HCT116 (cell line): ENCODE measurements at places on chromosomes 13 and 19. TPM values are rescaled to one million over a fixed set of nuclear protein-coding genes. Genes with fewer than 3 reads are reported as not detected.

- no peak for DNase-seq
Measured at GRCh38 chr19:19602136-19602712, 16.3 kb downstream of the PBX4 start.

- no peak for DNase-seq
Measured at GRCh38 chr13:103431856-103432255, 365.6 kb upstream of the SLC10A2 start.

DNA sequence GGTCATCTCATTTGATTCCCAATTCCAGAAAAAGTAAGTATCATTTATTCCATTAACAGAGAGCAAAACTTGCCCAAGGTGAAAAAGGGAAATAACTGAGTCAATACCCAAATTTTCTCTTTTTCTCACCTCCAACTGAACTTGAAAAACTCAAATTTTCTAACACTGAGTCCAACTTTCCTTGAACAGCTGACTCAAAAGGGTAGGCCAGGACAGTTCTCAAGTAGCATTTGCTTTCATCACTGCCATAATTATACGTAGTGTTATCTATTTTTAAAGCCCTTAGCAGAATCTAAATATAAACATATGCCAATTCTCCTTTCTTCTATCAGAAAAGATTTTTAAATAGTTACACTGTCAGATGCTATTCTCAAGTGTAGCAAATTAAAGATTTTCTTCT lies 3.5 kb downstream of the N4BP2L2 start:
- DNase-seq = no peak

DNA sequence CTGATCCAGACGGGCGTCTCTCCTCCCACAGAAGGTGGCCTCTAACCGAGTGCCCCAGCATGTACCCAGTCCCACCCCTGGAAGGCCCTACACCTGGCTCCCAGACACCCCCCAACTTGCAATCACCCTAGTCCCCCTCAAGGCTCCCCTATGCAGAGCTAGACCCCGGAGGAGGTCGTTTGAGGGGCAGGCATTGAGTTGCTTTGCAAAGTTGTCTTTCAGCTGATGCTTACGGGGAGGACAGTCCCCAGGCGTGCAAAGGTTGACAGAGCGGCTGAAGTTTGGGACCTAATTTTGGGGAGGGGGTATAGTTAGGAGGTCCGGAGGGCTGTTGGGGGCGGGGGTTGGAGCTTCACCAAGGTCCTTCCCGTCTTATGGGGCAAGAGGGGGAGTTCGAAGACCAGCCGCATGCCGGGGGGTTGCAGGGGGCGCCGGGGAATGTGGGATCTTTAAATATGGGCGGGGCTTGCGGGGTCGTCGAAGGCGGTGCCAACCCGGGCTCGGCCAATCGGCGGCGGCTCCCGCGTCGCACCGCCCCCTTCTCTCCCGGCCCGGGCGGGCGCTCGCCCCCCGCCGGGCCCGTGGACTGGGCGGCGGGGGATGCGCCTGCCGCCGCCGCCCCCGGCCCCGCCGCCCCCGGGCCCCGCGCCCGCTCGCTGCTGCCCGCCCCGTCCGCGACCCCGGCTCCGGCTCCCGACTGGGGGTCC lies at the start of gene KCNN1:
Gene KCNN1, plus strand, starts transcription at position 558 of the 707 bp plus-strand sequence. CDS start 6,782 bp downstream, outside the sequence.
- DNase-seq = no peak

GRCh38 chr13:69660155-69660554 lies 447.5 kb upstream of the ATXN8OS start:
- no peak for DNase-seq

DNA sequence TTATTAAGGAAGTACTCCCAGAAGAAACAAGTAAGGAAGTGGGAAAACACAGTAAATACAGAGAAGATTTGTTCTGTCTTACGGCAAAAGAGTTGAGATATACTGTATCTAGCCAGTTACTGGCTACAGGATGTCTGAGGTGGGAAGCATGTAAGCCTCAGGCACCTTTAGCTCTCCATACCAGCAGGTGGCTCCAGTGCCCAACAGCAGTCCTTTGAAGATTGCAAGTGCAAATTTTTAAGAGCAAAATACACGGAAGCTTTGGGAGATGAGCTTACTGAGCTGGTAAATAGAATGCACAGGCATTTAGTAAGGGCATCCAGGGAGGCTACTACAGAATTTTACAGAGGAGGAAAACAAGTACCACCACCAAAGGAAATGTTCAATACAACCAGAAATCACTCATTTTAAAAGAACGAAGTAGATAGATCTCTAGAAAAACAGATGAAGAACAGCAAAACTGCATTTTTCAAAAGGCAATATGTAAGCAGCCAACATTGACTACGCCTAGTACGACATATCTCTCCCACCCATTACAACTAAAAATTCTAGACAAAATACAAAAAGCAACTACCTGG lies 57.9 kb upstream of the VSTM2B start:
- peak; percentile 41 for DNase-seq

GRCh38 chr19:49930483-49931011 lies 1.2 kb upstream of the NUP62 start:
- peak; percentile 38 for DNase-seq

DNA sequence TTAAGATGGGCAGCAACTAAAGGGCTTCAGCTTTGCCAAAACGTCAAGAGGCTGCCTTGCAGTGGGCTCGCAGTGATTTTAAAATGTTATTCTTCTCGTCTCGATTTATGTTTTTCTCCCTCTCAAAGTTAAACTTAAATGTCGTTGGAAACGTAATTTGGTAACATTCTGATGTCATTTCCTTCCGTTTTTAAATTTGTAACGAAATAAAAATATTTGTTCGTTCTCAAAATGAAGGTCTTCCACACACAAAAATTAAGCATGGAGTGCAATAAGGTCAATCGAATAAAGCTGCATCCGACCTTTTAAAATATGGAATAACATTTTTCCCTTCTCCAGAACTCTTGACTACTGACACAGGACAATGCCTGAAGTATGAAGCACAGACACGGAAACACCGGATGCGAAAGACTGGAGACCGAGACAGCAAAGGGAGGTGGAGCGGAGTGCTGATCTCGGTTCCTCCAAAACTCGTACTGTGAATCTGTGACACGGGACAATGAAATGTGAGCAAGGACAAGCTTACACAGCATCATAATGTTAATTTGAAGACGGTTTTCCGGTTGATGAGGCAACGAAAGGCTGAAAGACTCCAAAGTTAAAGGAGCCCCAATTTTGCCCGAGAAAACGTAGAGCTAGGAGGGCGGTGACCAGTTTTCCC lies 850 bp downstream of the MTMR6 start:
- DNase-seq = no peak

- no peak for DNase-seq
Measured at GRCh38 chr19:48935864-48936263, 2.4 kb downstream of the DHDH start.

DNA sequence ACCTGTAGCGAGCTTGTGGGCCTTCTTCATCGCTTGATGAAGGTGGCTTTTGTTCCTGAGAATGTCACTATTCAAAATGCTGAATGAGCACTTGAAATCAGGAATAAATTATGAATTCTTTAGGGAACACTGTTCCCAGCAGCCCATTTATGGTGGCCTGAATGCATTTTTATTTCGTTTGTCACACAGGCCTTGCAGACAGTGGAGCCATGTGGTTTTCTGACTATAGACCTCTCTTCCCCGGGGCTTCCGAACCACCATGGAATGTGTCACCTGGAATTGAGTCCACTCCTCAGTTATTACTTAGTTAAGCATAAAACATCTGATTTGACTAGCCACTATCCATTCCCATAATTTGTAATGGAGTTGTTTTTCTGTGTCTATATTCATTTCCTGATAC lies 396.9 kb downstream of the IRS2 start:
- no peak for DNase-seq

DNA sequence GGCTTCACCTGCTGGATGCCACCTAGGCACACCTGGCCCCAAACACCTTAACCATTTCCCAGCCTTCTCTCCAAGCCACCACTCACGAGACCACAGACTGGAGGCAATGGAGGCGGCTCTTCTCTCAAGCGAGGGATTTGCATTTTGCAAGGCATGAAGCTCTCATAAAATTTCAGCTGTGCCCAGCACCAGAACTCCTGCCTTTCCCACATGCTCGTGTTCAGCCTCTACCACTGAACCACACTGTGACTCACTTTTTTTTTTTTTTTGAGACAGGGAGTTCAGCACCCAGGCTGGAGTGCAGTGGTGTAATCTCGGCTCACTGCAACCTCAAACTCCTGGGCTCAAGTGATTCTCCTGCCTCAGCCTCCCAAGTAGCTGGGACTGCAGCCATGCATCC lies 10.6 kb downstream of the NANOS3 start:
- no peak for DNase-seq

GRCh38 chr19:15378534-15379082 lies 979 bp downstream of the AKAP8 start:
- no peak for DNase-seq

DNA sequence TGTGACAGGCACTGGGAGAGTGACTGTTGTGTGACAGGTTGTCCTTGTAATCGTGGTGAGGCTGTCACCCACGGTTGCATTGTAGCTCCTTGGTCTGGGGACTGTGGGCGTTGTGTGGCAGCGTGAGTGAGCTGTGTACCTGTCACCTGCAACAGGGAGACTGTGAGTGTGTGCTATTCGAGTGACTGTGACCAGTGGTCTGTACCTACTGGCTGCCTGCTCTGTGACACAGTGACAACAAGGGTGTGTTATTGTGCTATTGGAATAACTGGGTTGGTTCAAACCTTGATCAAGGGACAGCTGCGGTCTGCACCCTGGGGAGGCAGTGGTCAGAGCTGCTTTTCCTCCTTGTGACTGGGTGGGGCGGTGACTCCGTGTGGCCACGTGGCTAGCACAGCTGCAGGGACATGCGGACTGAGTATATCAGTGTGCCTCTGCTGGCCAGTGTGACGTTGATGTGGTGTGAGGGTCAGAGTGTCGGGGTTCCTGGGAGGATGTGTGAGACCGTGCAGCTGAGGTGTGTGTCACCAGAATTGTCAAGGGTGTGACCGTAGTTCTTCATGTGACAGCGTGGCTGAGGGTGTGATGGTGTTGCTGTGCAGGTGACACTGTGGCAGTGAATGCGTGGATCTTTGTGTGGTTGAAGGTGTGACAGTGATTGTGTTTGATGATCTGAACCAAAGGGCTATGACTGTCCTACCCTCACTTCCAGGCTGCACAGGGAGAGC lies 10.1 kb upstream of the NFIX start:
- peak; percentile 70 for DNase-seq

GRCh38 chr13:53382008-53382407 lies 353.4 kb downstream of the OLFM4 start:
- DNase-seq = no peak

DNA sequence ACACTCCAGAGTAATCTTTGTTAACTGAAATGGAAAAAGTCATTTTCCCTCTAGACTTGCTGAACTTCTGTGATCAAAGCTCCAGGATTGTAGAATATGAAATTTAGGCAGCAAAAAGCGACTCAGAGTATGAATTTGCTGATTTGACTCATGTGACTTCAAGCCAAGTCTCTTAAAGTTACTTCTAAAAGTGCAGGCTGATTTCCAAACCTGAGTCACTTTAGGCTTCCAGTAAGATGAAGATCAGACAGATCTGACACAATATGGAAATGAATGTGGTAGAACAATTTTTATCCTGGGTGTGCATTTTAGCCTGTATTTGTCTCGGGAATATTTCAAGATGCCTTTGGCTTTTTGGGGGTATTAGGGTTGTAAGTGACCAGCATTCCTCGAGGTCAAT lies 151.0 kb upstream of the TMTC4 start:
- no peak for DNase-seq

DNA sequence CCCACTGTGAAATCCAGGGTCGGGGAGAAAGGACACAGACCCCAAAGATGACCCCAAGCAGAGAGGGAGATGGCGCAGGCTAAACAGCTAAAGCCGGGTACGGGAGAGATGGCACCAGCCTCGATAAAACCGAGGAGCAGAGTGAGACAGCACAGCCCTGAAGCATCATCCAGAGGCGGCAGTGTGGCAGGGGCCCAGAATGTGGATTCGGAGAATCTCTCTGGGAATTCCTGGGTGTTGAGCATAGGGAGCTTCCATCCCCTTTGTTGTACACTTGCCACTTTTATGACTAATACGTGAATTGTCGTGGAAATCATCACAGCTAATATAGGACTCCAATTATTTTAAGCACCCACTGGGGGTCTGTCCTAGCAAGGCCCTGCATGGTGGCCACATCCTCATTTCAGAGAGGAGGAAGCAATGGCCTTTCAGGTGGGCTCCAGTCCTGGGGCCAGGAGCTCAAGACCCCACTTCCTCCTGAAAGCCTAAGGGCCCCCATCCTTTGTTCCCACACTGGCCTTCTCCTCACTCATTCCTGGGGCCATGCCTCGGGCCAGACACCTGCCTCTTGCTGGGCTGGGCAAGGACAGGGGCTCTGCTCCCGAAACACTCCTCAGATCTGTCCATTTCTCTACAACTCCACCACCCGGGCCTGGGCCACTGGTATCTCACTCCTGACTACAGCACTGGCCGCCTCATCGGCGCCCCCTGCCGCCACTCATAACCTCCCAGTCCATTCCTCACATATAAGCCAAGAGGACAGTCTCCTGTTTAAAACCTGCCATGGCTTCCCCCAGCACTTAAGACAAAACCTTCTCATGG lies 29.3 kb upstream of the ATP1A3 start:
- peak; percentile 28 for DNase-seq

GRCh38 chr19:13997631-13997962 lies 8.5 kb downstream of the RFX1 start:
- no peak for DNase-seq

GRCh38 chr19:52275988-52276387 lies 6.6 kb downstream of the ZNF766 start:
- no peak for DNase-seq

- DNase-seq = no peak
Measured at GRCh38 chr19:10971107-10971726, 10.4 kb downstream of the SMARCA4 start.

GRCh38 chr19:21197590-21198295 lies 55.9 kb downstream of the ZNF431 start:
- DNase-seq = no peak

The BORA gene
- total RNA-seq = 27.6 TPM

The PSG3 gene
- not detected for total RNA-seq

The NFKBIB gene
- 51.2 TPM for total RNA-seq

The PROZ gene
- total RNA-seq = not detected

The GIPR gene
- 14.1 TPM for total RNA-seq

The LHFPL6 gene
- total RNA-seq = 0.22 TPM

The DPRX gene
- not detected for total RNA-seq

The NKPD1 gene
- 0.64 TPM for total RNA-seq

The POSTN gene
- total RNA-seq = not detected

The TMEM190 gene
- not detected for total RNA-seq

The ZNRF4 gene
- not detected for total RNA-seq
